ENCODE measurements at places on chromosomes 4 and X. TPM values are rescaled to one million over a fixed set of nuclear protein-coding genes. Genes with fewer than 3 reads are reported as not detected.

GRCh38 chr4:31237233-31237632 is 517.1 kb downstream of the PCDH7 start:
- DNase-seq: no peak

CWH43 gene
- polyA plus RNA-seq: not detected

BTK gene
- 3.5 TPM for polyA plus RNA-seq

GRCh38 chrX:134004084-134004483 is 18.7 kb upstream of the GPC3 start:
- peak; percentile 84 for DNase-seq

- DNase-seq: no peak
These were observed 45.9 kb downstream of the NUDT6 start for GRCh38 chr4:122876456-122876855.

GRCh38 chrX:5632061-5632614 is 596.5 kb downstream of the NLGN4X start:
- DNase-seq: no peak

DNA sequence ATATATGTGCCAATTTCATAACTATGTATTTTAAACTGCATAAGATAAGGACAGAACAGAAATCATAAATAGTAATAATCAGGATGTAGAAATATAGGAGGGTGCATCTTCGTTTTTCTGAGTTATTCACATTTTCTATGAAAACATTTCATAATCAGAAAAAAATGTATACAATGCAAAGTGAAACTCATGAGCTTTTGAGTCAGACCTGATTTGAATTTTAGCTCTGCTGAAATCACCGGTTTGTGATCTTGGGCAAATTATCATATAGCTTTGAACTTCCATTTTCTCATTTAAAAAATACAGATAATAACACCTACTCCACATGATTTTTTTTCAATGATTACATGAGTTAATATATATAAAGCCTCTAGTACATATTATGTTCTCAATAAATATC is 106.9 kb downstream of the KDR start:
- DNase-seq: no peak

SYN1 gene
- polyA plus RNA-seq: 4.7 TPM

- no peak for DNase-seq
These were observed 877.8 kb downstream of the FAM133A start for GRCh38 chrX:94551831-94552230.

- no peak for DNase-seq
These were observed 12.1 kb downstream of the EIF1AX start for GRCh38 chrX:20129547-20129946.
